Colonic mucosa (tissue), 4 donors: ENCODE measurements at places on chromosomes 1 and 21. TPM values are rescaled to one million over a fixed set of nuclear protein-coding genes. Genes with fewer than 3 reads are reported as not detected.
A peak's percentile ranks its signal among the peaks of the same experiment; 100 is the strongest.

The PTPRU gene
- total RNA-seq = 2.3 TPM

The TFF3 gene
- 4,154 TPM for total RNA-seq

The IFI6 gene
- 25.1 TPM for total RNA-seq

The TMPRSS2 gene
- 408 TPM for total RNA-seq

The MTARC1 gene
- 37.0 TPM for total RNA-seq

The NPR1 gene
- total RNA-seq = 2.3 TPM

The TTLL7 gene
- total RNA-seq = 4.1 TPM

The ARHGEF16 gene
- 77.3 TPM for total RNA-seq

DNA sequence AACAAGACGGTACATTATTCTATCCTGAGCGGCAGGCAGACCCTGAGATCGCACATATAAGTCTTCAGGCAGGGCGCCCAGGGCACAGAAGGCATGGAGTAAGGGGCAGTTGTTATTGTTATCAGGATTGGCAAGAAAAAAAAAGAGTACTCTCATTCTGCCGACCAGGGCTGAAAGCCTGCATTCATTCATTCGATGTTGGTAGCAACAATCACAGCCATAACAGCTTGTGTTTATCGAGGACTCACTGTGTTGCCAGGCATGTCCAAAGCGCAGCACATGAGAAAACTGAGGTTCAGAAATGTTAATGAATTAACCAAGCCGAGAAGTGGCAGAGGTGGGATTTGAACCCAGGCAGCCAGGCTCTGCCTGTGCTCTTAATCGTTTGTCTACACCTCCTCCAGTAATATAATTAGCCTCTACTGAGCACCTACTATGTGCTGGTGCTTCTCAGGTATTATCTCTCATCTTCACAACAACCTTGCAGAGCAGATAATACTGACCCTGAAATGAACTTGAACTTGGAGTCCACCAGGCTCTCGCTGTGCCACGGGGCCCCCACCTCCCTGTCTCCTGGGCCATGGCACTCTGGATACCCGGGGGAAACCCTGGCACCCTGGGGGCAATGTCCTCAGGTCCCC lies 56.2 kb downstream of the TAS1R2 start:
- no peak for DNase-seq
- no peaks in the 10 kb centered on the region for H3K4me1 ChIP-seq
- H3K27me3 ChIP-seq = no peaks in the 10 kb centered on the region
- no peak overlapping the region for H3K27ac ChIP-seq
- no peaks in the 10 kb centered on the region for H3K36me3 ChIP-seq

- DNase-seq = peak; percentile 47
- no peaks in the 10 kb centered on the region for H3K4me1 ChIP-seq
- H3K27me3 ChIP-seq = no peaks in the 10 kb centered on the region
- H3K4me3 ChIP-seq = no peak overlapping the region
Measured at GRCh38 chr21:45923146-45923545, 58.4 kb upstream of the COL6A1 start.

DNA sequence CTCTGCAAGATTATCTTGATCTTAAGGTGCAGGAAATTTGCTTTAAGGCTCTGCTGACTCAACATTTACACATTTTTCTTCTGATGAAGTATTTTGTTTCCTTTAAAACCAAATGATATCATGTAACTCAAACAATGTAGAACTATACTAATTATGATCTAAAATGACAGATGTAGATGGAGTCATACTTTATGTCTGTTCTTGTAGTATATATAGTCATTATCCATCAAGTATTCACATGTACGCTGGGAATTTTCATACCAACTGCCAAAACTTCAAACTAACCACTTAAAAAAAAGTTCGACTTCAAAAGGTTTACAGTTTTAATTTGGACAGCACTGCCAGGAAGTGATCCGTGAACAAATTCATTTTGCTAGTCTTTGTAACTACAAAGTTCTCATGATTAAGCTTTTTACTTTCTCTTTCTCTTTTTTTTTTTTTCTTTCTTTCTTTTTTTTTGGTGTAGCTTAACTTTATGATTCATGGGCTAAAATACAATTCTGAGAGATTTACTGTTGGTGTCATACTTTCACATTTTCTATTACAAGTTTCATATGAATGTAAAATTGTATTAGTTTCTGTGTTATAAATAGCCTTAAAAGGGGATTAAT lies 509.0 kb upstream of the CXADR start:
- no peak overlapping the region for H3K4me3 ChIP-seq
- no peak overlapping the region for H3K27ac ChIP-seq
- no peaks in the 10 kb centered on the region for H3K4me1 ChIP-seq
- no peak for DNase-seq
- H3K27me3 ChIP-seq = no peaks in the 10 kb centered on the region

DNA sequence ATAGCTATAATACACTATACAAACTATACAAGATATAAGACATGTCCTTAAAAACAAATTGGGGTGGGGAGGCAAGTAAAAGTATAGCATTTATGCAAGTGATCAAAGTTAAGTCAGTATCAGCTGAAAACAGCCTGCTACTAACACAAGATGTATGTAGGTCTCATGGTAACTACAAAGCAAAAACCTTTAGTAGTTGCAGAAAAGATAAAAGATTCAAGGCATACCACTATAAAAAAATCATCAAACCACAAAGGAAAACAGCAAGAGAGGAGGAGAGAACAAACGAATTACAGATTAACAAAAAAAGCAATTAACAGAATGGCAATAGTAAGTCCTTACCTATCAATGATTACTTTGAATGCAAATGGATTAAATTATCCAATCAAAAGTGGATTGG lies 22.7 kb downstream of the ERO1B start:
- no peak overlapping the region for H3K27ac ChIP-seq
- H3K4me1 ChIP-seq = no peaks in the 10 kb centered on the region
- H3K36me3 ChIP-seq = no peaks in the 10 kb centered on the region
- DNase-seq = no peak
- H3K4me3 ChIP-seq = no peak overlapping the region

- no peak overlapping the region for H3K27ac ChIP-seq
- H3K27me3 ChIP-seq = no peaks in the 10 kb centered on the region
- H3K36me3 ChIP-seq = no peaks in the 10 kb centered on the region
- no peak overlapping the region for H3K4me3 ChIP-seq
- no peak for DNase-seq
Measured at GRCh38 chr1:199204231-199204630, 565.4 kb downstream of the PTPRC start.

DNA sequence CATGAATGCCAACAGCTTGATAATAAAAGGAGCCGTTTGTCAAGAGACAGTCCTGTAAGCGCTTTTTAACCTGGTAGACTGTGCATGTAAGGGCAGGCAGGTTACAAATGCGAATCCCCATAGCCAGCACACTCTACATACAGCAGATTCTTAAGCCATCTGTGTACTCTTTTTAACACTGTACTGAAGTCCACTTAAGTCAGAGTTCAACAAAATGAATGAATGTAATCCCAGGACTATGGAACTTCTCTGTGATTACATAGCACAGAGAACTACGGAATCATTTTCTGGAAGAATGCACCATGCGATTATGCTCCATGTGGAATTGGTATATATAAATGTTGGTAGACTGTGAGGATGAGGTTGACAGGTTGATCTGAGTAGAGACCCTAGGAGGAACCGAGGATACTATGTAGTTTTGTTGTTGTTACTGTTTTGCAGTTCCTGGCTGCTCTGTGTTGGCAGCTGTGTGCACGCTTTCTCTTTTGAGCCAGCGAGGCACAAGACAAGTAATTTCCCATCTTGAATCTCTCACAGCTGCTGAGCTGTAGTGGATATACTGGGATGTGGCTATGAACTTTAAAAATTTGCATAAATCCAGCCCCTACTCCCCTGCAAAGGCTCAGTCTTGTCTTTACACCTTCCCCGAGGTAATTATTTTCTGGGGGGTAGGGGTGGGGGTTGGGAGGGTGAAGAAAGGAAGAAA lies 21.9 kb downstream of the LRRC8D start:
- peak overlapping the region; percentile 71 for H3K27ac ChIP-seq
- H3K36me3 ChIP-seq = peaks cover 4% of the 10 kb centered on the region
- peak overlapping the region; percentile 70 for H3K4me3 ChIP-seq
- H3K27me3 ChIP-seq = no peaks in the 10 kb centered on the region

DNA sequence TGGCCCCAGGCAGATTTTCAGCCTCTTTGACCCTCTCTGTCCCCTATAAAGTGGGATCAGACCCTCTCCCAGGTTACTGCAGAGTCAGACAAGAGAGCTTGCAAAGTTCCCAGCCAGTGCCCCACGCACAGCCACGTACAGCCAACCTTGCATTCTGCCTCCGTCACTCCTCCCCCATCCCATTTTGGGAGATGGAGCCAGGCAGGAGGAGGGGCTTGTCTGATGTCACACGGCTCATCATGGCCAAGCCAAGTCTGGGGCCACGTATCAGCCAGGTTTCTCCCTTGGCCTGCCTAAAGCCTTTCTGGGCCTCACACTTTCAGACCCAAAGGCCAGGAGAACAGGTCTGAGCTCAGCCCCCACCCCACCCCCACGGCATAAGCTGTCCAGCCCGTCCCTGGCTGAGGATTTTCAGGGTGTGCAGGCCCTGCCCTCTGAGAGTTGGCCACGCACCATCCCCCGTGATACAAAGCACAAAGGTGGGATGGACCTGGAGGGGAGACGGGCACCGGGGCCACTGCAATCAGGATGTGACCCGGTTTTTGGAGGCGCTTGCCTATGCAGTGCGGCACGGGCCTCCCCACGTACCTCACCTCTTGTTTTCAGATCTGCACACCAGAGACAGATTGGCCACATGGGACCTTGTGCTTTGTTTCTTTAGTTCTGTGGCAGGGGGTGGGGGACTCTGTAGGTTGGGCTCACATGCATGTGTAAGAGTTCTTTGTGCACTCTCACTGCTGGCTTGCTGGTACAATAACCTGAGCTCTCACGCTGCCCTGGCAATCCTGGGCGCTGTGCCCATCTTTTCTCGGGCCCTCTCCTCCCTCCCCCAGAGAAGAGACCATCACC lies 47.6 kb downstream of the TRIM11 start:
- DNase-seq = no peak
- no peak overlapping the region for H3K4me3 ChIP-seq
- H3K27me3 ChIP-seq = no peaks in the 10 kb centered on the region
- no peaks in the 10 kb centered on the region for H3K36me3 ChIP-seq
- H3K4me1 ChIP-seq = no peaks in the 10 kb centered on the region

DNA sequence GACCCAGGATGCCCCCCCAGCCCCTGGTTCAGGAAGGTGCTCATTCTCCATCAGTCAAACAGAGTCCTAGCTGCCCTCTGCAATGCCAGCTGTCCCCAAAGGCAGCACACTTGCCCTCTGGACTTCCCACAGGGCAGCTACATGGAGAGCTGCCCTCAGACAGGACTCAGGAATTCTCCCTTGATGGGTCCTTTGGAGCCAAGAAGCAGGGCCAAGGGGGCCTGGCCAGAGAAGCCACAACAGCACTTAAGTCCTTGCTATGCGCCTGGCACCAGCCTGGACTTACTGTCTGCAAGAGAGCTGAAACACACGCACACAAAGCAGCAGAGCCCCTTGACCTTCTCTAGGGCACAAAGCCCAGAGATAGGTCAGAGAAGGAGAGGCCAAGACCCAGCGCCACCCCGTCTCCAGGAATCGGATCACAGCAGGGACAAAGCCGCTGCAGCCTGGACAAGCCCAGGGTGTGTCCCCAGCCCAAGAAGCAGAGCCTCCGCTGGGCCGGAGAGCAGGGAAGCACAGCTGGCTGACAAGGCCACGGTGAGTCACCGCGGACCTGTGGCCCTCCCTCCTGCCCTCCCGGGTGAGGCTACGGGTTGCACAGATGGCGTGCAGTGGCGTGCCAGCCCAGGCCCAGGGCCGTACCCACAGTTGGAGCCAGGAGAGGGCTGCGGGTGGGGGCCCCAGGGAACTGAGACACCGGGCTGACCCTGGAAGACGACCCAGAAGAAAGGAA lies 1.7 kb downstream of the WNT9A start:
- H3K36me3 ChIP-seq = no peaks in the 10 kb centered on the region
- H3K27ac ChIP-seq = peak overlapping the region; percentile 77
- H3K27me3 ChIP-seq = peaks cover 10% of the 10 kb centered on the region
- peak overlapping the region; percentile 47 for H3K4me3 ChIP-seq
- peaks cover 18% of the 10 kb centered on the region for H3K4me1 ChIP-seq

DNA sequence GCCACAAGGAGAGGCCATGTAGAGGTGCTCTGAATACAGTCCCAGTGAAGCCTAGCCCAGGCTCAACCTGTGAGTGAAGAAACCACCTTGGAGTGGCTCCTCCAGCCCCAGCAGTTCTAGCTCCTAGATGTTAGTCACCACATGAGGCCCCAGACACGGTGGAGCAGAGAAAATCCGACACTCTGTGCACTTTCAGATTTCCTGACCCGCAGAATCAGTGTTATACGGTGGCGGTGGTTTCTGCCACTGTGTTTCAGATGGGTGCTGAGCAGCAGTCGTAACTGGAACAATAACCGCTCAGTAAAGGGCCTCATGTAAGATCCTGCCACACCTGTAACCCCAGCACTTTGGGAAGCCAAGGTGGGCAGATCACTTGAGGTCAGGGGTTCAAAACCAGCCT lies 36.1 kb upstream of the ZBTB8A start:
- no peak overlapping the region for H3K27ac ChIP-seq
- DNase-seq = no peak
- no peaks in the 10 kb centered on the region for H3K4me1 ChIP-seq
- H3K36me3 ChIP-seq = no peaks in the 10 kb centered on the region
- no peak overlapping the region for H3K4me3 ChIP-seq

DNA sequence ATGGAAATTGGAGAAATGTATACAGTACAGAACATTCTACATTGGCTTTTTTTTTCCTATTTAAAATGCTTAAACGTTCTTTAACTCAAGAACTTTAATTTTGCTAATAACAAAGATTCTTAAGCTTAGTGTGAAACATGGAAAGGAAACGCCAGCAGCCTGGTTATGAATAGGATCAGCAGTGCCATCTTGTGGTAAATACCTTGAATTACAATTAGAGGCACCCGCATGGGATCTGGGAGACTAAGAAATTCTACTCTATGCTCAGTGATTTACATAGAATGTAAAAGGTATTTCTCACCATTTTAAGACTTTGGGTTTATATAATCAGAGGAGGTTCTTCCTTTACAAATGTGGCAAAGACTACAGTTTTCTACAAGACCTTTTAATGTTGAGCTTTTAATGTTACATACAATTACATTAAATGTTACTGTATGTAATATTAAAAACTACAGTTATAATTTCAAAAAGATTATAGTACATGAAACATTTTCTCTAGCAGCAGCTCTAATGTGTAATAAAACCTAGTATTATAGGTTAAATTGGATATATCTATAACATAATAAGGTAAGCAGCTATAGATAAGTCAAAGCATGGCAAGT lies 32.1 kb upstream of the APOBEC4 start:
- H3K4me1 ChIP-seq = no peaks in the 10 kb centered on the region
- H3K36me3 ChIP-seq = no peaks in the 10 kb centered on the region
- no peak overlapping the region for H3K27ac ChIP-seq
- H3K4me3 ChIP-seq = no peak overlapping the region

- H3K36me3 ChIP-seq = no peaks in the 10 kb centered on the region
- H3K4me1 ChIP-seq = no peaks in the 10 kb centered on the region
- H3K27ac ChIP-seq = no peak overlapping the region
- DNase-seq = no peak
- H3K4me3 ChIP-seq = no peak overlapping the region
Measured at GRCh38 chr21:17854745-17855144, 35.6 kb upstream of the C21orf91 start.
